Fibroblast of lung (primary cell): ENCODE measurements at places on chromosomes 13 and 19. TPM values are rescaled to one million over a fixed set of nuclear protein-coding genes. Genes with fewer than 3 reads are reported as not detected.

DNA sequence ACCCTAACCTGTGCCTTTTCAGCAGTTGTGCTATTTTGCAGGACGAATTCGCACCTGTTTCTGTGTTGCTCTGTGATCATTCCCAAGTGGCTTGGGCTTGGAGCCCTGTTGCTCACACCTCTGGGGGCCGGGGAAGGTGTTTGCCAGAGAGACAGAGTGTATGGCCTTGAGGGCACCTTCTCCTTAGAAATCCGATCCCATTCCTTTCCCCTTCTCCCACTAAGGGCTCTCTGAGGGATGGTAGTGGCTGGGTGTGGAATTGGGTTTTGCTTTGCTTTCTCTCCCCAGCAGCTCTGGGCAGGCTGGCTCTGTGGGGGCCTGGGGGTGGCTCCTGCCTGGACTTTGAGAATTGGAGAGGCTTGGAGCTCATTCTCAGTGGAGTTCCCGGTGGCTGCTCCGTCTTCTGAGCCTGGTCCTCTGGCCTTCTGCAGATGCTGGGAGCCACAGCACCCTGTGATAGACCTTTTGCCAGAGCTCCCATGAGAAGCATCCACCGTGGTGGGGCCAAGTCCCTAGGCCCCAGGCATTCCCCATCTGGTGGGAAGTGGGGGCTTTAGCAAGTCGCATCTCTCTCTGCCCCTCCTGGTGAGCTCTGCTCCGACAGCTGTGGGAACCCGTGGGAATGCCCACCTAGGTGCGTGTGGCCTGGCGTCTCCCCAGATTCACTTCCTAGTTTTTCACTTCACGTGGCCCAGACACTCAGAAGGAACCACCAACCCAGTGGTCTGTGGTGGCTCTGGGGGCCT is 26.1 kb downstream of the ATP11A start:
- DNase-seq, result no peak

The RASAL3 gene
- total RNA-seq, result under 0.01 TPM in 1 of 2 replicates, not detected in the other

DNA sequence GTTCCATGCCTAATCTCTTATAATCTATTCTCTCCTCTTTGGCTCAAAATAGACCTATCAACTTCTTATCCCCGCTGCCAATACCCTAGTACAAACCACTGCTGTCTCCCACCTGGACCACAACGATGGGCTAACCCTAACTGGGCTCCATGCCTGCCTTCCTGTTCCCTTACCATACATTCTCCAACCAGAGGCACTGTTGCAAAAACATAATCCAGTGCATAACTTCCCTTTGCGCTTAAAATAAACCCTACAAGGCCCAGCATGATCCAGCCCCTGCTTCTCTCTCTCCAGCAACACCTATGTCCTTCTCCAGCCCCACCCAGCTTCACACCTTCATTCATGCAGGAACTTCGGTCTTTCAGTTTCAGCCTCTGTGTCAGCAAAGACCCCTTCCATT is 27.4 kb upstream of the CEBPA start:
- no peak for DNase-seq

DNA sequence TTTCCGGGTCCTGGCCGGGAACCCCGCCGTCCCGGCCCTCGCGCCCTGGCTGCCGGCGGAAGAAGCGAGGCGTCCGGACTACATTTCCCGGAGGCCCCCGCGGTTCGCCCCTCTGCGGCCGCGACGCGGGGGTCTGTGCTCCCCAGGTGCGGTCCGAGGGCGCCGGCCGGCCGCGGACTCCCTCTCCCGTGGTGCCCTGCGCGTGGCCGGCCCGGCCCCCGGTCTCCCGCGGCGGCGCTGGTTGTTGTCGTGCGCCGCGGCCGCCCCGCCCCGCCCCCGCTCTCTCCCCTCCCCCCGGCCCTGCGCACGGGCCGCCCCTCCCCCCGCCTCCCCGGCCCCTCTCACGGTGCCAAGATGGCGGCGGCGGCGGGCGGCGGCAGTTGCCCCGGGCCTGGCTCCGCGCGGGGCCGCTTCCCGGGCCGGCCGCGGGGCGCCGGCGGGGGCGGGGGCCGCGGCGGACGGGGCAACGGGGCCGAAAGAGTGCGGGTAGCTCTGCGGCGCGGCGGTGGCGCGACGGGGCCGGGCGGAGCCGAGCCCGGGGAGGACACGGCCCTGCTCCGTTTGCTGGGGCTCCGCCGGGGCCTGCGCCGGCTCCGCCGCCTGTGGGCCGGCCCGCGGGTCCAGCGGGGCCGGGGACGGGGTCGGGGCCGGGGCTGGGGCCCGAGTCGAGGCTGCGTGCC is at the start of gene KMT2B:
KMT2B (plus strand) TSS at position 339 of the 680 bp plus-strand sequence; CDS start at position 355, 16 bp downstream.
- DNase-seq, result no peak

The S1PR4 gene
- not detected in 2 replicates for total RNA-seq
